ENCODE measurements at places on chromosomes 16 and 17. TPM values are rescaled to one million over a fixed set of nuclear protein-coding genes. Genes with fewer than 3 reads are reported as not detected.

The COX11 gene
- 58.3 TPM for total RNA-seq

- no peak for DNase-seq
Measured at GRCh38 chr17:76566613-76566943, 19.1 kb downstream of the ST6GALNAC2 start.

The KRTAP4-6 gene
- total RNA-seq: not detected

- no peak for DNase-seq
Measured at GRCh38 chr16:30376461-30376902, 1.9 kb downstream of the MYL11 start.

GRCh38 chr17:7252176-7253043 is at the start of gene ELP5:
TSS of gene ELP5 (plus strand) at chr17:7252215. CDS start at chr17:7252551, 336 bp downstream.
- DNase-seq: peak; percentile 96

GRCh38 chr17:82063424-82064415 is 1.9 kb downstream of the DUS1L start:
- no peak for DNase-seq

The DCXR gene
- 115 TPM for total RNA-seq

GRCh38 chr16:83723244-83723643 is 84.5 kb upstream of the HSBP1 start:
- no peak for DNase-seq

The VTN gene
- total RNA-seq: 1.8 TPM

DNA sequence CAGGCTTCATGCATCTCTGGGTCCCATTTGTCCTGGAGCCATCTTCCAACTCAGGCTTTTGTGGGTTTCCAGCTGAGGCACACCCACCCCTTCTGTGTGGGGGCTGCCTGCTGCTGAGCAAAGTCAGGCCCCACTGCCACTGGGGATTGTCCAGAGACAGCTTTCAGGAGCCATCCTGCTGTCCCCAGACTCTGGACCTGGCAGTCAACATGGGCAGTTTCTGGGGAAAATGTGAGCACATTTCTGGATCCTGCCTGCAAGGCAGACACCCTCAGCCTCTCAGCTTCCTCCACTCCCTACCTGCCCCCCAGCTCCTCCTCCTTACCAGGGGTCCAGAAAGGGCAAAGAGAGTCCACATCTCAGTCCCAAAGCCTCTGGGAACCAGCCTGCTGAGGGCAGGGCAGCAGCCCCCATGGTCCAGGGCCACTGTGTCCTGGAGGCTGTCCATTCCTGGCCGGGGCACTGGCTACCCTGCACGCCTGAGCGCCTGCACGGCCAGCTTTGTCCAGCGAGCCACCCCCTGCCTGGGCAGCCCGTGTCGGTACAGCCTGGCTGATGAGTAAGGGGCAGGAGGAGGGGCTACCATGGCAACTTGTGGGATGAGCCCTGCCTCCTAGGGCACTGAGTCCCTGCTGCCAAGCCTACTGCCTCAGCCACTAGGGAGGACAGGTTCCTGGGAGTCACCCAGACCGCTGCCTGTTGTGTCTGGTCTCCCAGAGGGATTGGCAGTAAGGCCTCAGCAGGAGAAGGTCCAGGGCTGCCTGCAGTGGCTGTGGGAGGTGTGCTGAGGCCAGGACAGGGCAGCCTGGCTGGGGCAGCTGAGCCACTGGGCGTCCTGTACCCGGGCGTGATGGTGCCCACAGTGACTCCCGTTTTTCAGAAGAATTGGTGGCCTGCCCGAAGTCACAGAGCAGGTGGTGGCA is at the start of gene SLC47A2:
TSS of gene SLC47A2 (minus strand) at position 477 of the 923 bp plus-strand sequence. CDS start at position 448, 29 bp downstream.
- DNase-seq: no peak

- DNase-seq: no peak
Measured at GRCh38 chr16:31186176-31186575, 6.2 kb downstream of the FUS start.

- no peak for DNase-seq
Measured at GRCh38 chr16:21937336-21937829, 15.8 kb upstream of the UQCRC2 start.

DNA sequence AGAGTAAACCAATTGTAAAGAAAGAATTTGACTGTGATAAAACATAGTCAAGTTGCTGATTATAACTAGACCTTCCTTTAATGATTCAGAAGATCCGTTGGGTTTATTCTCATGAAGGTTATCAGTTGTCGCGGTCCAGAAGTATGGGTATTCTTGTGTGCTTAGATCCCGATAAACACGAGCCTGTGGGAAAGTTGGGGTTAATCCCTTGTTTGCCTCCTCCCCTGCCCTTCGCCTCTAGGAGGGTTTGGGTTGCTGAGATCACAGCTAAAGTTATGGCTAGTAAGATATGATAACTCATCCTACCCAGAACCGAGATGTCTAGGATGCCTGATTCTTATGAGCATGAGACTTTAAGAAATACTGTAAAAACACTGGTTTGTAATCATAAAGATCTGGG is 66.8 kb downstream of the GPRC5B start:
- DNase-seq: no peak

Data from colonic mucosa (tissue), 4 donors.